Activated B cell treated with CpG ODN at 0.5 μM for 24 hours (primary cell): ENCODE measurements at places on chromosomes 12 and 14. TPM values are rescaled to one million over a fixed set of nuclear protein-coding genes. Genes with fewer than 3 reads are reported as not detected.

Gene KRT5
- not detected in 2 replicates for total RNA-seq

Gene LMO3
- total RNA-seq, result not detected in 2 replicates

Gene SETD1B
- total RNA-seq, result 36.0 and 40.3 TPM in 2 replicates

Gene DPPA3
- total RNA-seq, result not detected in 2 replicates

Gene CLEC4A
- total RNA-seq, result 1.3 and 2.5 TPM in 2 replicates

Gene BCL11B
- 0.10 and 0.13 TPM in 2 replicates for total RNA-seq

Gene PRB2
- not detected in 2 replicates for total RNA-seq

Gene SRRM4
- not detected in 2 replicates for total RNA-seq

Gene RNF212B
- total RNA-seq, result not detected in 2 replicates

Gene TMEM119
- total RNA-seq, result not detected in 2 replicates

Gene GLIPR1L2
- 0.20 TPM in 1 of 2 replicates, not detected in the other for total RNA-seq

Gene TAC3
- total RNA-seq, result not detected in 2 replicates

Gene LRRC10
- total RNA-seq, result not detected in 2 replicates

Gene C14orf39
- total RNA-seq, result not detected in 2 replicates

Gene KLHL33
- 0.42 and 0.53 TPM in 2 replicates for total RNA-seq

Gene NOS1
- total RNA-seq, result not detected in 2 replicates

Gene NAA25
- total RNA-seq, result 43.5 and 52.7 TPM in 2 replicates

Gene RTL1
- total RNA-seq, result not detected in 2 replicates

Gene SLCO1B3
- not detected in 2 replicates for total RNA-seq

Gene NRL
- total RNA-seq, result 5.4 and 5.5 TPM in 2 replicates
